ENCODE measurements at places on chromosomes 4 and X. TPM values are rescaled to one million over a fixed set of nuclear protein-coding genes. Genes with fewer than 3 reads are reported as not detected.

The FAAH2 gene
- 1.1 TPM for polyA plus RNA-seq

- DNase-seq, result no peak
Observed at GRCh38 chrX:805103-805670, 174.6 kb downstream of the SHOX start.

The UNC5C gene
- polyA plus RNA-seq, result not detected

- no peak for DNase-seq
Observed at GRCh38 chrX:108582151-108582550, 142.5 kb downstream of the COL4A5 start.

The OTUD5 gene
- 40.3 TPM for polyA plus RNA-seq

The ZNF182 gene
- 1.4 TPM for polyA plus RNA-seq
